Activated B cell treated with CpG ODN at 0.5 μM for 24 hours (primary cell): ENCODE measurements at places on chromosomes 13 and 19. TPM values are rescaled to one million over a fixed set of nuclear protein-coding genes. Genes with fewer than 3 reads are reported as not detected.

Gene KLHL1
- not detected in 2 replicates for total RNA-seq

GRCh38 chr19:17681505-17682125 lies 6.5 kb downstream of the UNC13A start:
- H3K27ac ChIP-seq: no peak overlapping the region
- H3K4me1 ChIP-seq: peaks cover 18% of the 10 kb centered on the region
- DNase-seq: no peak
- peaks cover 63% of the 10 kb centered on the region for H3K27me3 ChIP-seq
- H3K36me3 ChIP-seq: no peaks in the 10 kb centered on the region

GRCh38 chr13:105220881-105221280 lies 1314.6 kb downstream of the EFNB2 start:
- no peak overlapping the region for H3K27ac ChIP-seq
- H3K4me1 ChIP-seq: no peaks in the 10 kb centered on the region
- H3K27me3 ChIP-seq: no peaks in the 10 kb centered on the region
- H3K36me3 ChIP-seq: no peaks in the 10 kb centered on the region
- H3K4me3 ChIP-seq: no peak overlapping the region

- no peak for DNase-seq
- H3K27me3 ChIP-seq: no peaks in the 10 kb centered on the region
- H3K4me1 ChIP-seq: no peaks in the 10 kb centered on the region
- H3K4me3 ChIP-seq: no peak overlapping the region
- H3K36me3 ChIP-seq: no peaks in the 10 kb centered on the region
- no peak overlapping the region for H3K27ac ChIP-seq
Measured at GRCh38 chr13:55869648-55870047, 1271.1 kb upstream of the PRR20A start.

GRCh38 chr19:11982526-11982925 lies 17.7 kb downstream of the ZNF763 start:
- no peak overlapping the region for H3K27ac ChIP-seq
- peaks cover 32% of the 10 kb centered on the region for H3K36me3 ChIP-seq
- peaks cover 9% of the 10 kb centered on the region for H3K4me1 ChIP-seq
- no peaks in the 10 kb centered on the region for H3K27me3 ChIP-seq
- DNase-seq: no peak

DNA sequence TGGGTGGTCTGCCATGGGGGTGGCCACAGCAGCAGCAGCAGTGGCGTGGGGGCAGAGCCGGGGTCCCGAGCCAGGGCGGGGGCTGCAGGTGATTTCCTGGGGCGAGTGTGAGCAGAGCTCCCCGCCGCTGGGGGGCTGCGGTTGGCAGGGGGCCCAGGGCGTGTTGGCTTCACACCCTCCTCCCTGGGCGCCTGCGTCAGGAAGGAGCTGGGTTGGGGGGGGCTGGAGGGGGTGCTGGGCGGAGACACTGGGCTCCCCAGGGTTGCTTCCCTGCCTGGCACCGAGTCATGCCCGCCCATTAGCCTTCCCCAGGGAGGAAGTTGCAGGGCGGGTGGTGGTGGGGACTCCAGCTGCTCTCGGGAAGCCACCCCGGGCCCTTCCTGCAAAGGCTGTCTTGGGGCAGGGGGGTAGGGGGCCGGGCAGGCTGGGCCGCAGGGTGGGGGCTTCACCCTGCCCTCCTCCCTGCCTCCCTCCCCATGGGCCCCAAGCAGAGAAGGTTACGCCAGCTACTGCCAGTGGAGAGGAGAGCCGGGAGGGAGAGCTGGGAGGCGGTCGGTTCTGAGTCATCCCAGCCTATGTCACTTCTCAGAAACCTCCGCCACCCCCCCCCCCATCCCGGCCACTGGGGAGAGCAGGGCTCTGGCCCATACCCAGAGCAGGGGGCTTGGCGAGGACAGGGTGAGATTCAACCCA lies 4.6 kb downstream of the MIDN start:
- H3K4me1 ChIP-seq: peaks cover 46% of the 10 kb centered on the region
- DNase-seq: peak; percentile 83
- peak overlapping the region; percentile 82 for H3K27ac ChIP-seq
- H3K4me3 ChIP-seq: peak overlapping the region; percentile 69
- H3K36me3 ChIP-seq: peaks cover 40% of the 10 kb centered on the region

- no peak overlapping the region for H3K4me3 ChIP-seq
- no peak for DNase-seq
- no peaks in the 10 kb centered on the region for H3K36me3 ChIP-seq
- no peak overlapping the region for H3K27ac ChIP-seq
- H3K27me3 ChIP-seq: peaks cover 17% of the 10 kb centered on the region
Measured at GRCh38 chr19:15702534-15702930, 25.3 kb upstream of the OR10H2 start.

DNA sequence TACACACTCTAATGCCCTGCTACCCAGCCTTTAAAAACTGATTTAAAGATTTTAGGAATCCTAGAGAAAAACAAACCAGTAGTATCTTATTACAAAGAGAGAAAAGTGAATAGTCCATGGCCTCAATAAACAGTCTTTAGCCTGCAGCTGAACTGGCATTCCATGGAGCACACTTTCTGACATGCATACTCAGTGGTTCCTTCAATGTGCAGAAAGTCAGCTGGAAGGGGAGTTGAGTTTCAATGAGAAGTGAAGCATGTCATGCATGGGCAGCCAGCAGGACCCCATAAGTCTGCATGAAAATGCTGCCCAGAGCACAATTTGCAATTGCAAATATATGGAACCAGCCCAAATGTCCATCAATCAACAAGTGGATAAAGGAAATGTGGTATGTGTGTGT lies 273.7 kb downstream of the UQCRFS1 start:
- no peaks in the 10 kb centered on the region for H3K4me1 ChIP-seq
- H3K36me3 ChIP-seq: no peaks in the 10 kb centered on the region
- H3K27ac ChIP-seq: no peak overlapping the region

DNA sequence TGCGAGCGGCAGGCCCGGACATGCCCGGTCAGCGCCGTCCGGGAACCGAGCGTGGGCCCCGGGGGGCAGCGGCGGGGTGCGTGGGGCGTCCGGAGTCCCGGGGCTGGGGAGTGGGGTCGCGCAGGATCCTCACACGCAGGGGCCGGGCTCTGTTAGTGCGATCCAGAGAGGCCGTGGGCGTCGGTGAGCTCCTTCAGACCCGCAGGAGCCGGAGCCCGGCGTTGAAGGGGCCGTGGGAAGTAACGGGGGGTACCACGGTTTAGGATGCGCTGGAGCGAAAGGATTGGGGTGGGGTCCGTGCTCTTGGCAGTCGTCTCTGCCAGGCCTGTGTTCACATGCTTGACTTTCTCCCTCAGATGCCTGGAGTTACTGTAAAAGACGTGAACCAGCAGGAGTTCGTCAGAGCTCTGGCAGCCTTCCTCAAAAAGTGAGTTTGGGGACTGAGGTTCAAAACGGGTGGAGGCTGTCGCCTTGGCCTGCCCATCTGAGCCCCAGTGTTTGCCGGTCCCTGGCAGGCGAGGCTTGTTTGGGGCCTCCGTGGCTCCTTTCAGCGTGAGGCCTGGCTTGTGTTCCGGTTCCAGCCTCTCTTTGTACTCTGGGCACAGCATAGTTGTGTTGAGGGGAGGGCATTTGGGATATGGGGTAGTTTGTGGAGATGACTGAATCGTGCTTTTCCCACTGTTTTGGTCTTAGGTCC lies 512 bp downstream of the RPS19 start:
- DNase-seq: peak; percentile 27
- peaks cover 48% of the 10 kb centered on the region for H3K4me1 ChIP-seq
- peaks cover 51% of the 10 kb centered on the region for H3K36me3 ChIP-seq
- H3K4me3 ChIP-seq: peak overlapping the region; percentile 94

GRCh38 chr19:46759817-46760333 lies 13.6 kb upstream of the STRN4 start:
- peaks cover 3% of the 10 kb centered on the region for H3K4me1 ChIP-seq
- H3K4me3 ChIP-seq: no peak overlapping the region
- H3K27me3 ChIP-seq: no peaks in the 10 kb centered on the region
